ENCODE measurements at places on chromosomes 5 and 9.

- DNase-seq: no peak
Measured at GRCh38 chr5:144028636-144029035, 141.8 kb downstream of the YIPF5 start.

DNA sequence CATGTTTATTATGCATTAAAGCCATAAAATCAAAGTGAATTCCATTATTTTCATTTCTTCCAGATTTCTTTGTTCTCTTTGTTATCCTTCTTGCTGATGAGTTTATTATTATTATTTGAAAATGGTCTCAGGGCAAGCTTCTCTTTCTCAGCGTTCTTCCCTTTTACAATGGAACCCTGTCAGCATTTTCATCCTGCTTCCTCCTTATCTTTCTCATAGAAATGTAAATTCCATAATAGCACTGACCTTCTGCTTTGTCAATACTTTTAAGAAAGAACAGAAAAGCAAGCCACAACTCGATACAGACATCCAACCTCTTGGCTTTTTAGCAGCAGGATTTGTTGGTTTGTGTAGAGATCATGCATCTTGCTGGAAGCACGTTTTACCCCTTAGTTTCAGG is 114.0 kb upstream of the BASP1 start:
- no peak for DNase-seq

- no peak for DNase-seq
Measured at GRCh38 chr9:84386753-84387152, 46.2 kb upstream of the SLC28A3 start.

- DNase-seq: no peak
Measured at GRCh38 chr9:126822278-126822677, 17.4 kb downstream of the ZBTB43 start.

DNA sequence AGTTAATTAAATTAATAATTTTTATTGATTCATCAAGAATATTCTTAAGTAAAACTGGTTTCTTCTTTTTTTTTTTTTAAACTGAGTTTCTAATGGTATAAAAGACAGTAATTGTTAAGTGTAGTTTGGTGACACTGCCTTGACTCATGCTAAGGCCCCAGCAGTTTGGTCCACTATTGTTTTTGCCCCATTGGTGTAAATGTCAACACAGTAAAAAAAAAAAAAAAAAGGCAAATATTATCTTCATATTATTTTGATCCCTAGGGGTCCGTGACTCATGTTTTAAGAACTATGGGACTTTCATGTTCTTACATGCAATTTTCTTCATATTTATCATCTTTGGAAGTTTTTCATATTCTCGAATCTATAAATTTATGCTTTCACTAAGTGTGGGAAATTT is 29.2 kb upstream of the JAK2 start:
- no peak for DNase-seq

- DNase-seq: no peak
Measured at GRCh38 chr5:58738336-58738735, 155.5 kb downstream of the RAB3C start.

All from NT2/D1 (cell line).